Hematopoietic multipotent progenitor cell treated with erythropoietin and hydrocortisone succinate and interleukin-3 and kit ligand, for 8 days (in vitro differentiated cells): ENCODE measurements at places on chromosomes 13 and 19.

DNA sequence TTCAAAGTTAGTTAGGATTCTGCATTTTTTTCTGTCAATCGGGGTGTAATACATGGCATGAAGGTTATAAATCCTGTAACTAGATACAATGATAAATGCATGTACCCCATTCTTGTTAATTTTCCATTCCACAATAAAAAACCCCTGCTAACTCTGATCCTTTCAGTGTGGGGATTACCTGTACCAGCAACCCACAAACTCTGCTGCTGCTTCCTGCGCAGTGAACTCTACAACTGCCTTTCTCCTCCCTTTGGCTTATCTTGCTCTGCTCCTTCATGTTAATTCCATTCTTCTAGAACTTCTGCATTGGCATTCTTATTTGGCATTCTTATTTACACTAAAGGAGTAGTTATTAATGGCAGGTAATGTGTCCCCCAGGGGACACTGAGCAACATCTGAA is 273.1 kb downstream of the KLF12 start:
- no peak for DNase-seq

GRCh38 chr13:97758317-97758716 is 195.2 kb upstream of the IPO5 start:
- DNase-seq = no peak

GRCh38 chr13:99486996-99487395 is 14.3 kb upstream of the TM9SF2 start:
- no peak for DNase-seq

GRCh38 chr13:56019606-56020005 is 1121.1 kb upstream of the PRR20A start:
- no peak for DNase-seq

GRCh38 chr13:25267715-25268114 is 19.6 kb downstream of the MTMR6 start:
- peak; percentile 36 for DNase-seq

- no peak for DNase-seq
Measured at GRCh38 chr19:47057328-47057727, 8.9 kb upstream of the TMEM160 start.

- no peak for DNase-seq
Measured at GRCh38 chr13:37870895-37871550, 1.5 kb upstream of the TRPC4 start.

- no peak for DNase-seq
Measured at GRCh38 chr19:10567656-10568055, 1.1 kb downstream of the CDKN2D start.
